ENCODE measurements at places on chromosomes 13 and 19.

DNA sequence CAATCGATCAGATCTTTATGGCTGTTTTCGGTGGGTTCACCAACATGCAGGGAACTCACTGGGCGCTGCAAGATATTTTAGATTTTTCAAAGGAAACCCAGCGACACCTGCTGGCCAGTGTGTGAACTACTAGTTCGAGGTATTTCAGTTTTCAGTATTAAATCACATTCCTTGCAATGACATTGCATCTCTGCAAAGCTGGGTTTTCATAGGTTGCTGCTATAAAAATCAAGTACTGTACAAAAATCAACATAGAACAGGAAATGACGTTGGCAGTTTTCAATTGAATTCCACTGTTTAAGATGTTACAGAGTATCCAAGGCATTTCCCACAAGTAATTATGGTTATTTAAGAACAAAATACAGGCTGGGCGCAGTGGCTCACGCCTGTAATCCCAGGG is 17.6 kb downstream of the LIG1 start:
- DNase-seq: peak; percentile 61

- DNase-seq: no peak
Measured at GRCh38 chr19:45994456-45994997, 740 bp upstream of the CCDC61 start.

DNA sequence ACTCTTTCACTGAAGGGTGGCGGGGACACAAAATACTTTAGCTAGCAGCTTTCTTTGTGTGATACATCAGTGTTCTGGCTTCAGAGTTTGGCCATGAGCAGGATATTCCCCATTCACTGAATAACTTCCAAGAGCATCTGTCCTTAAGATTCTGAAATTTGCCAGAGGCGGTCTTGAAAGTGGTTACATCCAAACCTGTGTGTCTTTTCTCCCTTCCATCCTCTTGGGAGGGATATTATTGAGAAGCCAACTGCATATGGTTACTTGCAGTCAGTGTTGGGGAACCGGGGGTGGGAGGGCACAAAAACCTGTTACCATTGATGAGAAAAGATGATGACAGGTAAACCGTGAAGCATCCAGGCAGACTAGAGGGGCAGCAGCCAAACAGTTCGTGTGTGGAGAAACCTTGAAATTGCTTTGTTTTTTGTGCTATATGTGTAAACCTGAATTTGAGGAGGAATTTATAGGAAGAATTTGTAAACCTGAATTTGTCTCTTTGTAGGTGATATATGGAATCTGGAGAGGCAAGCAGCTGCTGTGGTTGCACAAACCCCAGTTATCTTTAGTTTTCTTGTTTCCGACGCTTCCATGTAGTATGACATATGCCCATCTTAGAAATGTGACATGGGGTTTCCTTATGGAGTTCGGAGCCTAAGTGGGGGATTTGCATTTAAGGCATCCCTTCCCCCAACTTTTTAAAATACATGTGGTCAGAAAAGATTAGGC is 104.8 kb downstream of the WDFY2 start:
- no peak for DNase-seq

DNA sequence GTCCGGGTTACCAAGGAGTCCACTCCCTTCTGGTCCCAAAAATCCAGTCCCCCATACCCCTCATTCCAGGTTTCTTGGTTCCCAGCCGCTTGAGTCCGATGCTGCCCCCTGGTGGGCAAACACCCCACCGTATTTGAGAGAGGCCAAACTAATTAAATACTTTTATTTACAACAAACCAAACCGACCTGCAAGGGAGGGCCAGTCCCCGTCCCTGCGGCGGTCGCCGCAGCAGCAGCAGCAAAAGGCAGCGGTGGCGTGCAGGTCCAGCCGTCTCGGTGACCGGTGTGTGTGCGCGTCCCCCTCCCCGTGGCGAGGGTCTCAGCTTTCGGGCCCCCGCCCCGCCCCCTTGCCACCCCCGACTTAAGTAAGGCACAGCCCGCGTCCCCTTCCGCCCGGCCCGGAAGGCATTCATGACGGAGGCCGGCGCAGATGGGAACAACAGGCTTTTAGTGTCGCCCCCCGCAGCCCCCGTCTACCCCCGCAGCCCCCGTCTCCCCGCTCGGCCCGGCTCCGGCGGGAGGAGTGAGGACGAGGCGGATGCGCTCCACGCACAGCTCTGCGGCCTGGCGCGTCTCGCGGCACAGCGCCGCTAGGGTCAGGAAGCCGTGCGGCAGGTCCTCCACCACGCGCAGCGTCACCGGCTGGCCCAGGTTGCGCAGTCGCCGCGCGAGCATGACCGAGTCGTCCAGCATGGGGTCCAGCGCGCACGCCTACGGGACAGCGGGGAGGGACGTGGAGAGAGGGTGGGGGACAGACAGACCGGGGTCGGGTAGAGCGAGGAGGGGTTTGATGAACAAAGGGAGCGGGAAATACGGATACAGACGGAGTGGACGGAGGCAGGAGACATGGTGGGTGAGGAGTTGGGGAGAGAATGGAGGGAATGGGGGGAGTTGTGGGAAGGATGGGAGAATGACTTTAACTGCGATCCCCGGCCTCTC is 11.5 kb upstream of the CNFN start:
- peak; percentile 62 for DNase-seq
